Common myeloid progenitor, CD34-positive (primary cell): ENCODE measurements at places on chromosomes 3 and 15.

DNA sequence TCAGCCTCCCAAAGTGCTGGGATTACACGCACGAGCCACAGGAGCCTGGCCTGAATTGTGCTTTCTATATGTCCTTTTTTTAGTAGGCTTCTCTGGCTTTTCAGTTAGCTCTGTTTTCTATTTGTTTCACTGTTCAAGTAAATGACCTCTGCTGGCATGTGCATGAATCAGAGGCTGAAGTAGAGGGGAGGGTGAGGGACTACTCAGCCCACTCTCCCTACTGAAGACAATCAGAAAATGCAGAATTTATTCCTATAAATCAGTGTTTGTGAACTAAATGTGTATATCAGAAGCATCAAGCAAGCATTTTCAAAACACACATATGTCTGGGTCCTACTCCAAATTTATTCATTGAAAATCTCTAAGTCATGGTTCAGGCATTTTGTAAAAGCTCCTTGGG lies 45.0 kb downstream of the ZMAT3 start:
- no peak overlapping the region for H3K27ac ChIP-seq
- peaks cover 4% of the 10 kb centered on the region for H3K36me3 ChIP-seq
- DNase-seq: no peak
- H3K4me3 ChIP-seq: no peak overlapping the region
- H3K4me1 ChIP-seq: no peaks in the 10 kb centered on the region
- no peaks in the 10 kb centered on the region for H3K27me3 ChIP-seq

GRCh38 chr3:72255791-72256559 lies 471.0 kb upstream of the PROK2 start:
- H3K4me3 ChIP-seq: no peak overlapping the region
- H3K4me1 ChIP-seq: peaks cover 31% of the 10 kb centered on the region
- H3K27ac ChIP-seq: no peak overlapping the region
- DNase-seq: peak; percentile 90

- H3K4me3 ChIP-seq: no peak overlapping the region
- H3K4me1 ChIP-seq: no peaks in the 10 kb centered on the region
- DNase-seq: no peak
- no peaks in the 10 kb centered on the region for H3K27me3 ChIP-seq
- peaks cover 26% of the 10 kb centered on the region for H3K36me3 ChIP-seq
These were observed 147.0 kb upstream of the LRRFIP2 start for GRCh38 chr3:37321377-37321781.

GRCh38 chr15:53197426-53197839 lies 407.3 kb upstream of the ONECUT1 start:
- no peaks in the 10 kb centered on the region for H3K36me3 ChIP-seq
- peaks cover 10% of the 10 kb centered on the region for H3K27me3 ChIP-seq
- DNase-seq: peak; percentile 76
- no peak overlapping the region for H3K4me3 ChIP-seq
- H3K4me1 ChIP-seq: peaks cover 15% of the 10 kb centered on the region

DNA sequence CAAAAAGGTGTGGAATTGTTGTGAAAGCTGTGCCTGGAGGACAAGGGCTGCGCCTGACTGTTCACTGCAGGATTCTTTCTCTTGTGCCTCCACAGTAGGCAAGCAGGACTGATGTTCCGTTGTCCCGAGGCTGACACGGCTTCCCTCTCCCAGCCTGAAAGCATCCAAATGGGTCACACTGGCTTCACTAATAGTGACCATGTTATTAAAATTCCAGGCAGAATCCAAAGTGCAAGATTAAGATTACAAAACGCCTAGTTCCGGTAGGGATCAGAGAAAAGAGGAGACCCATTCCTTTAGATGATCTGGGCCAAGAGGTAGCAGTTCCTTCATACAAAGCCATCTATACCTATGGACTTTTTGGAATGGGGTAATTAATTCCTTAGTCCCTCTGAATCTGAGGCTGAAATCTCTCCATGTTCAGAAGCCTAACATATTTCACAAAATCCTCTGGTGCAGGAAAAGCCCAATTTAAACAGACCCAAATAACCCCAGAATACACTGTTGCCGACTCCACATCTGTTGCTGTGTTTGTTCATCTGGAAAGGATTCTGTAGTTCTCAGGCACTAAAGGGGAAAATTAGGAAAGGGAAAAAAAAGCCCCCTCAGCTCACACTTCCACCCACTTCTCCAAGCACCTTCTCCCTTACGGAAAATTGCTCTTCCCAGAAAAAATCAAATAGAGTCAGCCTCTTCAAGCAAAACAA lies 145.9 kb downstream of the RORA start:
- H3K36me3 ChIP-seq: no peaks in the 10 kb centered on the region
- DNase-seq: no peak
- H3K27ac ChIP-seq: no peak overlapping the region
- H3K4me1 ChIP-seq: no peaks in the 10 kb centered on the region
- no peak overlapping the region for H3K4me3 ChIP-seq

DNA sequence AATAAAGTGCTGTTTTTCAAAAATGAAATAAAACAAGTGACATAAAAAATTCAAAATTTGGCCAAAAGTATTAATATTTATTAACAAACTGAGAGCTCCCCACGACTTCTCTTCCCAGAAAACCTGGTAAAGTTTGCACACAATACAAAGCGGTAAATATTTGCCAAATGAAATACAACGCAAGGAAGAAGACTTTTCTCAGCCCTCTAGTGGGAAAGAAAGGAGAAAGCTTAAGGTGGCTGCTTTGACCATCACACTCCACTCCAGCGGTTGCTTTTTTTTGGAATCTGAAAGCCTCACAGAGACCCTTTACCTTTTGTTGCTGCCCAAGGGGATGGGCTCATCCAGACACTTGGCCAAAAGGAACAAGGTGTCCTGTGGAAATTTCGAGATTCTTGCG lies 1.1 kb upstream of the GK5 start:
- no peak overlapping the region for H3K27ac ChIP-seq
- no peaks in the 10 kb centered on the region for H3K27me3 ChIP-seq
- no peaks in the 10 kb centered on the region for H3K36me3 ChIP-seq
- H3K4me1 ChIP-seq: peaks cover 11% of the 10 kb centered on the region
- H3K4me3 ChIP-seq: no peak overlapping the region
- no peak for DNase-seq

DNA sequence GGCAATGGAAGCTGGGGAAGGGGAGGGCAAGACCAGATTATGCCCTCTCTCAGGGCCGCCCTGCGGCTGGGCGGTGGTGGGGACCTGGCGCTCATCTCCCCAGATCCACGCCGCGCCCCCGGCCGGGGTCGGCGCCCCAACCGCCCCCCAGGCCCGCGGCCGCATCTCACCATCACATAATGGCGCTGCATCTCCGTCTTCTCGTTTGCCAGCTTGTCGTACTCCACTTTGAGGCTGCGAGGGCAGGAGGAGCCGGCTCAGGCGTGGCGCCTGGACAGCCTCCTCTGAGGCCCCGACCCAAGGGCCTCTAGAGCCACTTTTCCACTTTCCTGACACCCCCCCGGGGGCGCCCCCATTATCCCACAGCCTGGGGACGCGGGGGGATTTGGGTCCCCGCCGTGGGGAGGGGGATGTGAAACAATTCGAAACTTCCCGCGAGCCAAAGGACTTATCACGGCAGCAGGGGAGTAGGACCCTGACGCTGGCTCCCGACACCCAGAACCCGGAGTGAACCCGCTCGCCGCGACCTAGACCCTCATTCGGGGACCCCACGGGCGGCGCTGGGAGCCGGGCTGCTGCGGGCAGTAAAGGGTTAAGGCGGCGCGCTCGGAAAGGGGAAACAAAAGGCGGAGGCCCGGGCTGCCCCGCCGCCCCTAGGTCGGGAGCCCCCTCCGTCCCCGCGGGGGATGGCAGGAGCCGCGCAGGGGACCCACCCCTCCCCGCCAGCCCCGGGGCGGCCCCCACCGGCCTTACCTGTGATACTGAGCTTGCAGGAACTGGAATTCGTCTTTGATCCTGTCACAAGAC lies 2.1 kb downstream of the TLE3 start:
- H3K27ac ChIP-seq: peak overlapping the region; percentile 33
- DNase-seq: peak; percentile 87
- peaks cover 30% of the 10 kb centered on the region for H3K4me1 ChIP-seq
- peak overlapping the region; percentile 90 for H3K4me3 ChIP-seq
- H3K36me3 ChIP-seq: peaks cover 18% of the 10 kb centered on the region

DNA sequence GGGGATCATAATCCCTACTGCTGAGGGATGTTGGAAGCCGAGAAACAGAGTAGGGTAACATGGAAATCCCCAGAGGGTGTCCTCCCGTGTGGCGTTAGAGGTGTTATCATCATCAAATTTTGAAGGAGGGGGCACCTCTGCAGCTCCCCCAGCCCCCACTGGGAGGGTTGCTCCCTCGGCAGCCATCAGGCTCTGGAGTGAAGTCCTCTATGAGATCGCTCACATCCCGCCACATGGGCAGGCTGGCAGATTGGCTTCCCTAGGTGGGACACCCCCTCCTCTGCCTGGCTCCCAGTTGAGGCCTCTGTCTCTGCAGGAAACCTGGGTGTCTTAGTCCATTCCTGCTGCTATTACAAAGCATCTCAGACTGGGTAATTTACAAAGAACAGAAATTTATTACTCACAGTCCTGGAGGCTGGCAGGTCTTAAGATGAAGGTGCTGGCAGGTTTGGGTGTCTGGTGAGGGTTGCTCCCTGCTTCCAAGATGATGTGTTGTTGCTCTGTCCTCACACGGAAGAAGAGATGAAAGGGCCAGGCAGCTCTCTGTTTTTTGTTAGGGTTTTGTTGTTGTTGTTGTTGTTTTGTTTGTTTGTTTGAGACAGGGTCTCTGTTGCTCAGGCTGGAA lies 120.5 kb downstream of the NUP210 start:
- no peak for DNase-seq
- H3K4me3 ChIP-seq: no peak overlapping the region
- H3K4me1 ChIP-seq: peaks cover 69% of the 10 kb centered on the region
- H3K27me3 ChIP-seq: no peaks in the 10 kb centered on the region

DNA sequence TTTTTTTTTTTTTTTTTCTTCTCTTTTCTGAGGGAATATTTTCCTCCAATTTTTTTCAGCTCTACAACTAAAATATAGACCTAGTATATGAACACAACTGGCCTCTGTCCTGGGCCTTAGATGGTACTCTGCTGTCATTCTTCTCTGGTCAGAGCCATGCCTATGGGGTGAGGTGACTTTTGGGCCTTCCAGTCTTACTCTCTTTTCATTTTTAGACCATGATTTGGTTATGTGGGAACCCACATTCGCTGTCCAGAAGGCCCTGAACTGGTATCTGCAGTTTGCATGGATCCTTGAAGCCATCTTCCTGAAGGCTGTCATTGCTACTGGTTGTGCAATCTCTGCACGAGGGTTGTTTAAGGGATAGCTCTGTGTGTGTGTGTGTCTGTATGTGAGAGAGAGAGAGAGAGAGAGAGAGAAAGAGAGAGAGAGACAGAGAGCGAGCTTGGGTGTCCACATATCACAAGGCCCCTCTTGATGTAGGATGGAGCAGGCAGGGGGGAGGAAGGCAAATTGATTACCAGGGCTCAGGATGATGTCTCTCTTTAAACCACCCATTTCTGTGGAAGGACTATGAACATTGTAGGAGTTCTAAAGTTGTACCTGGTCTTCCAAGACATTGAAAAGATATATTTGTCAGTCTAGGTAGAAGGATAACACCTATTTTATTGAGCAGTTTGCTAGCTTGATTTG lies 6.9 kb downstream of the TGFBR2 start:
- H3K27ac ChIP-seq: no peak overlapping the region
- H3K36me3 ChIP-seq: peaks cover 5% of the 10 kb centered on the region
- no peaks in the 10 kb centered on the region for H3K27me3 ChIP-seq

DNA sequence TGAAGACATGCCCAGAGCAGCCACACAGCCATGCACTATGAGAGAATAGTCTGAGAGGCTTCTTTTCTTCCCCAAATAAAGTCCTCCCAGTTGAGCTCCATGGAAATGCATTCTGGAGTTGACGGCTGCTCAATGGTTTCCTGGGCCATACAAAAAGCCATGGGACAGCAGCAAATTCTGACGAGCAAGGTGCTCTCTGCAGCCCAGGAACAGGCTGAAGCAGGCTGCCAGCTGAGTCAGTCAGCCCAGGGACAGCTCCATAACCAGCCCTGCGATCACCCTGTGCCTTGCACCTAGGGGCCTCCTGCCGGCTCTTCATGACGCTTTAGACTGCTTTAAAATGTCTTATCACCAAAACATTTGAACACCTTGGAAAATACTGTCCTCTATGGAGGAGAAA lies 256.3 kb upstream of the CHRNA7 start:
- H3K4me1 ChIP-seq: no peaks in the 10 kb centered on the region
- no peak overlapping the region for H3K27ac ChIP-seq
- H3K27me3 ChIP-seq: no peaks in the 10 kb centered on the region
